ENCODE measurements at places on chromosomes 2 and 18. TPM values are rescaled to one million over a fixed set of nuclear protein-coding genes. Genes with fewer than 3 reads are reported as not detected.

DNA sequence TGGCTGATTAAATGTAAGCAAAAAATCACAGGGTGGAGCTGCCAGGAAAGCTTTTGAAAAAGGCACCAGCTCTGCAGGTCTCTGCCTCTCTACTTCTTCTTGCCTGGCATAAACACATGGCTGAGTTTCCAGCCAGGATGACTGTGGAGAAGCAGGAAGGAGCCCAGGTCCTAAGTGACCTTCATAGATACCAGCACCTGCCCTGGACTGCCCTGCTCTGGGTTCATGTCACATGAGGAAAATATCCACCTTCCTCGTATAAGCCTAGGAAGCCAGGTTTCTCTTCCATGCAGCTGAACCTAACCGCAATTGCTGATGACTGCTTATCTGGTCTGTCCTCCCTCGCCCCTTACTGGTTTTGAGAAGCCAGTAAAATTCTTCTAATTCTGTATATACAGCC lies 47.8 kb upstream of the CREB1 start:
- no peak overlapping the region for H3K4me3 ChIP-seq
- no peak for DNase-seq
- H3K27me3 ChIP-seq = no peaks in the 10 kb centered on the region
- H3K4me1 ChIP-seq = peaks cover 19% of the 10 kb centered on the region

DNA sequence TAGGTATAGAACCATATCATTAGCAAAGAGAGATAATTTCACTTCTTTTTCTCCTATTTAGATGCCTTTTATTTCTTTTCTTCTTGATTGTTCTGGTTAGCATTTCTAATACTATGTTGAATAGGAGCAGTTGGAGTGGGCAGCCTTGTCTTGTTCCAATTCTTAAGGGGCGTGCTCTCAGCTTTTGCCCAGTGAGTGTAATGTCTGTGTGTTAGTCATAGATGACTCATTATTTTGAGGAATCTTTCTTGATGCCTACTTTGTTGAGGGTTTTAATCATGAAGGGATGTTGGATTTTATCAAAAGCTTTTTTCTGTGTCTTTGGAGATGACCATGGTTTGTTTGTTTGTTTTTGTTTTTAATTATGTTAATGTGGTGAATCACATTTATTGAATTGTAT lies 1453.1 kb upstream of the SLC39A10 start:
- H3K27me3 ChIP-seq = no peaks in the 10 kb centered on the region
- DNase-seq = no peak
- H3K4me3 ChIP-seq = no peak overlapping the region
- H3K4me1 ChIP-seq = no peaks in the 10 kb centered on the region
- no peaks in the 10 kb centered on the region for H3K36me3 ChIP-seq

GRCh38 chr2:229174794-229175496 lies 96.1 kb downstream of the PID1 start:
- H3K27me3 ChIP-seq = no peaks in the 10 kb centered on the region
- H3K36me3 ChIP-seq = no peaks in the 10 kb centered on the region
- H3K4me1 ChIP-seq = no peaks in the 10 kb centered on the region
- H3K27ac ChIP-seq = no peak overlapping the region
- no peak overlapping the region for H3K4me3 ChIP-seq

DNA sequence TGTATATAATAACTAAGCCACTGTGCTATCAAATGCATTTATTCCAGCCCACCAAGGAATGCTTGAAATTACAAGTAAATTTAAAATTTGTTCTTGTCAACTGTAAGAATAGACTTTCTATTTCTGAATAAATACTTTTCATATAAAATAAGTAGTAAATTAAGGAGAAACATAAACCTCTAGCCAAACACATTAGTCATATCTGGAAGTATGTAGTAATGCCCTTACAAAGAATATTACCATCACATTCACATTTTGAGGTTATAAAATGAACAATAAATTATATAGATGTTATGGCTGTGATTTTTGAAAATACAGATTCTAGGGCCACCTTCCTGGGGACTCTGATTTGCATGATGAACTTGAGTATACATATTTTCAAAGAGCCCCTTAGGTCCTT lies 54.7 kb downstream of the SERPINB7 start:
- no peak for DNase-seq
- no peaks in the 10 kb centered on the region for H3K36me3 ChIP-seq
- H3K4me1 ChIP-seq = no peaks in the 10 kb centered on the region
- H3K27me3 ChIP-seq = no peaks in the 10 kb centered on the region
- no peak overlapping the region for H3K27ac ChIP-seq
- no peak overlapping the region for H3K4me3 ChIP-seq

DNA sequence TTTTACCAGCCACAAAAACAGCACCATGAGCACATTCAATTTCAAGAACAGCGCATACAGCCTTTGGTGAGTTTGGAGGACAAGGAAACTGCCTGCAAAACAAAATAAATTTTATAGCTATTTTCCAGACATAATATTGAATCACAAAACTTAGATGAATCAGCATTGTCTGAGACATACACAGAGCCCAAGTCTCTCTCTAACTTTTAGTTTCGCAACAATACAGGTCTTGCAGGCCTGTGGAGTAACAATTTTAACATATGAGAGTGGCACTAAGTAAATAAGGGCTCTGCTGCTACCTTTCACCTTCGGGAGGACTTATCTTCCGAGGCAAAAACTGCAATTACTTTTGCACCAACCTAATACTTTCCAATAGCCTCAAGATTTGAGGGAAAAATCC lies 56.1 kb upstream of the PEX13 start:
- peaks cover 19% of the 10 kb centered on the region for H3K4me1 ChIP-seq
- H3K4me3 ChIP-seq = no peak overlapping the region
- peaks cover 3% of the 10 kb centered on the region for H3K36me3 ChIP-seq
- no peak for DNase-seq
- H3K27me3 ChIP-seq = no peaks in the 10 kb centered on the region

The MGAT4A gene
- 210 TPM for total RNA-seq

The COL3A1 gene
- 1.3 TPM for total RNA-seq

DNA sequence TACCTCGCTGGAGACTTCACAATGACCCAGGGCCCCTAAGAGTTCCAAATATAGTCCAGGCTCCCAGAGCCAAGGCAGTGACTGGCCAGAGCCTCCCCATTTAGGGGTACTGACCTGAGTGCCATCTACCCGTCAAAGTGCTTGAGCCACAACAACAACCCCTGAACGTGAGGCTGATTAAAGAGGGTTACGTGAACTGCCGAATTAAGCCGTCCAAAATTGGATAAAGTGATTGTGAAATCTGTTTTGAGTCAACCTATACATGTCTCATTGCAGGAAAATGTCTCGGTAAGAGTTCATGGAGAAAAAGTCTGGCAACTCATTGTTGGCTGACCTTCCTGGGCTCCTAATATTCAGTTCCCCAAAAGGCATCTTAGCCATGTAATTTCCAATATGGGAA lies 116.3 kb downstream of the TTC32 start:
- H3K27ac ChIP-seq = no peak overlapping the region
- peaks cover 12% of the 10 kb centered on the region for H3K27me3 ChIP-seq
- H3K4me1 ChIP-seq = no peaks in the 10 kb centered on the region

DNA sequence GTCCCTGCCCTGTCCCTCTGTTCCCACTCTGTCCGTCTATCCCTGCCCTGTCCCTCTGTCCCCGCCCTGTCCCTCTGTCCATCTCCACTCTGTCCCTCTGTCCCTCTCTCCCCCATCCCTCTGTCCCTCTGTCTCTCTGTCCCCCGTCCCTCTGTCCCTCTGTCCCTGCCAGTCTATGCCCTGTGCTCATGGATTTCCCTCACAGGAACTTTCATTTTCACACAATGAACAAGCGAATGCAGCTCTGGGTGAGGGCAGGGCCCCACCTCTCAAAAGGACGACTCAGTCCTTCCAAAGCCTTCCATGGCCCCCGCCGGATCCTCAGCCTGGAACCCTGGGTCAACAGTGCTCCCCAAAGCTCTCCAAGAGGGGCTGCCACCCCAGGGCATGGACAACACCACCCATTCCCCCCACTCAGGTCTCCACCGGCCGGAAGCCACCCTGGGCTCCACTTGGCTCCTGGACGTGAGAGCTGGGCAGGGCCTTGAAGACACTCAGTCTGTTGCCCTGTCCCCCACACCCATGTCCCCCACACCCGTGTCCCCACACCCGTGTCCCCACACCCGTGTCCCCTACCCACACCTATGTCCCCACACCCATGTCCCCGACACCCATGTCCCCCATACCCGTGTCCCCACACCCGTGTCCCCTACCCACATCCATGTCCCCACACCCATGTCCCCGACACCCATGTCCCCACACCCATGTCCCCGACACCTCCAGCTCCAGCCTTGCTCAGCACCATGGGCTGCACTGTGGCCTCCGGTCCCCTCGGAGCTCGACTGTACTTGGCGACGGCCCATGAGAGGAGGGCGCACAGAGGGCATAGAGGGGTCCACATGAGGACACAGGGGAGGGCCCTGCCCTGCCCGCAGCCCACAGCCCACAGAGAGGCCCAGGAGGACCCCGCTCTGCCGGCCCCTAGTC lies 156.0 kb downstream of the PXDN start:
- no peak for DNase-seq
- H3K27ac ChIP-seq = no peak overlapping the region
- no peaks in the 10 kb centered on the region for H3K27me3 ChIP-seq
- H3K4me3 ChIP-seq = no peak overlapping the region

DNA sequence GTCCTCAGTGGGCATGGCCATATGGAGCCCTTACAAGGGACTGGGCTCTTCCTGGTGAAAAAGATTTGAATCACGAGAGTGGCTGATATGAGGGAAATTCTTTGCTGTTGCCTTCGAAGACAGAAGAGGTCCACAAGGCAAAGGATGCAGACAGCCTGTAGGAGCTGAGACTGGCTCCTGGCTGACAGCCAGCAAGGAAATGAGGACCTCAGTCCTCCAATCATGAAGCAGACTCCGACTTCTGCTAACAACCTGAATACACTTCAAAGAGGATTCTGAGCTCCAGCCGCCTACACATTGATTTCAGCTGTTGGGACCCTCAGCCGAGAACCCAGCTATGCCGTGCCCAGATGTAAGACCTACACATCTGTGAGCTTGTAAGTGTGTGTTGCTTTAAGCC lies 3.0 kb upstream of the ST8SIA5 start:
- no peaks in the 10 kb centered on the region for H3K36me3 ChIP-seq
- no peak for DNase-seq
- H3K4me1 ChIP-seq = no peaks in the 10 kb centered on the region
- peaks cover 19% of the 10 kb centered on the region for H3K27me3 ChIP-seq
- no peak overlapping the region for H3K27ac ChIP-seq

The ELOA2 gene
- not detected for total RNA-seq

The IKZF2 gene
- 31.8 TPM for total RNA-seq

DNA sequence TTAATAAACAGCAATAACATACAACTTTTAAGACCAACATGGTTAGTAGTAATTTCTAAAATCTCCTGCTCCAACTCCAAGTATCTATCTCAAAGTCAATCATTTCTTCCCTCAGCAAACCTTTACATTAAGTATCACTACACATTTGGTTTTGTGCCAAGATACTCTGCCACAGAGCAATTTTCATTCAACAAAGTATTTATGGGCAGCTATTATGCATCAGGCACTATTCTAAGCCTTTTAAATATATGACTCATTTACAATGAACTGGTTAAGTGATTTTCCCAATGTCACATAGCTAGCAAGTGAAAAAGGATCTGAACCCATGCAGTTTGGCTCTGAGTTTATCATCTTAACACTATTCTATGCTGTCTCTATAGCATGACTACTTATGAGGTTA lies 264.3 kb downstream of the NOL4 start:
- H3K27me3 ChIP-seq = no peaks in the 10 kb centered on the region
- DNase-seq = no peak
- no peaks in the 10 kb centered on the region for H3K36me3 ChIP-seq
- no peak overlapping the region for H3K27ac ChIP-seq
- H3K4me1 ChIP-seq = no peaks in the 10 kb centered on the region

DNA sequence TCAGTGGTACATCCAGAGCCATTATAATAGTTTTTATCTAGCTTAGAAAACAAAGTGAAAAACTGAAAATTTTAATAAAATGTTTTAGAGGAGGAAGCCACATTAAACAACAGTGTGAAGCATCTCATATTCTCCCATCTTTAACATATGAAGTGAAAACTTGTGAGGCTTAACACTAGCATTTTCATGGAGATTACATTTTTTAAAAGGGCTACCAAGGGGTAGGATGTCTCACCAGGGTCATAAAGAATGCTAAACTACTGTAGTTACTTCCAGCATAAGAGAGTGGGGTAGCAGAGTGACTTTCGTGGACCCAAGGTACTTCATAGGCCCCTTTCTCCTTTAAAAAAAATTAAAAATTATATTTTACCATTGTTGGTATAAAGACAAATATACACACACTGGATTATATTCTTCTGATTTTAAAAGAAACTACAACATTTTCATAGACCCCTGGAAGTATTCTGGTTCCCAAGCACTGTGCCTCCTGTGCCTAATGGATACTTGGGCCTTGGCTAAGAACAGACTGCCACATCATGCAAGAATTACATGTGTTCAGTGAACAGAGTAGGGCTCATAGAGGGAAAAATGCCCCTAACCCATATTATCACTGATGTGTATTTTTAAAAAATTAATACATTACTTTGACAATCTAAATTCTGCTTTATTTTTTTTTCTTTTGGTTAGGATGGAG lies 148.4 kb downstream of the SLC39A10 start:
- no peaks in the 10 kb centered on the region for H3K27me3 ChIP-seq
- no peak for DNase-seq
- H3K4me1 ChIP-seq = no peaks in the 10 kb centered on the region
- no peak overlapping the region for H3K27ac ChIP-seq
- no peaks in the 10 kb centered on the region for H3K36me3 ChIP-seq
- no peak overlapping the region for H3K4me3 ChIP-seq

GRCh38 chr2:38176619-38177021 lies 100.7 kb upstream of the CYP1B1 start:
- H3K4me1 ChIP-seq = no peaks in the 10 kb centered on the region
- no peak for DNase-seq
- H3K36me3 ChIP-seq = no peaks in the 10 kb centered on the region
- no peak overlapping the region for H3K4me3 ChIP-seq
- peaks cover 4% of the 10 kb centered on the region for H3K27me3 ChIP-seq
- H3K27ac ChIP-seq = no peak overlapping the region

The HOXD13 gene
- not detected for total RNA-seq

The ANKAR gene
- 12.6 TPM for total RNA-seq

- no peak overlapping the region for H3K27ac ChIP-seq
- peak; percentile 32 for DNase-seq
- no peak overlapping the region for H3K4me3 ChIP-seq
- no peaks in the 10 kb centered on the region for H3K36me3 ChIP-seq
- peaks cover 32% of the 10 kb centered on the region for H3K27me3 ChIP-seq
These were observed 35.5 kb upstream of the CTDP1 start for GRCh38 chr18:79644006-79644665.

DNA sequence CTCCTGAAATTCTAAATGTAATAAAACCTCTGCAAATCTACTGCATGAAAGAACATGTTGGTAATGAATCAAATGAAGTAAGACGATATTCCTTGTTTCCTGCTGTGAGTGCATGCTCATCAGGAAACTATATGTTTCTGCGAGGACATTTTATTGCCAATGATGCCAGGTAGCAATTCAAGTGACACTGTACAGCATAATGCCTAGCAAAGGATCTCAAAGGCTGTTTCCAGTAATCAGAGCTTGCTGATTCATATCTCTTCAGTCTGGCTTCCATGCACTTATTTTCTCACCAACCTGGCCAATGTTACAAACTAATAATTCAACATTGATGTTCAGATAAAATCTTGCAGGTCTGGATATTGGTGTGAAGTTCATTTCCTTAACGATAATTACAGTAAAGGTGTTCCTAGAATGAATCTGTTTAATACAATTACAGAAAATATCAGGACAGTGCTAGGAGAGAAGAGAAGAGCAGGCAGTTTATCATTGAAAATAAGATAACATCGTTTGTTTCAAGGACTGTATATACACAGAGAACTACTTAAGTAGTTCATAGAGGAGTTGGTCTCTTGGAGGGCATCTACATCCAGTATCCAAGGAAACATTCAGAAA lies 568.5 kb upstream of the SOX11 start:
- no peak for DNase-seq
- no peaks in the 10 kb centered on the region for H3K36me3 ChIP-seq
- H3K27me3 ChIP-seq = no peaks in the 10 kb centered on the region
- H3K27ac ChIP-seq = no peak overlapping the region
- no peaks in the 10 kb centered on the region for H3K4me1 ChIP-seq

The SKOR2 gene
- total RNA-seq = not detected

The RAB6D gene
- total RNA-seq = not detected

All from T-cell (primary cell).